Stimulated activated CD8-positive, alpha-beta memory T cell treated with anti-CD3 and anti-CD28 coated beads, Interleukin-2, amount 100 ng/mL, for 1 hour (primary cell): ENCODE measurements at places on chromosomes 6 and 20.

DNA sequence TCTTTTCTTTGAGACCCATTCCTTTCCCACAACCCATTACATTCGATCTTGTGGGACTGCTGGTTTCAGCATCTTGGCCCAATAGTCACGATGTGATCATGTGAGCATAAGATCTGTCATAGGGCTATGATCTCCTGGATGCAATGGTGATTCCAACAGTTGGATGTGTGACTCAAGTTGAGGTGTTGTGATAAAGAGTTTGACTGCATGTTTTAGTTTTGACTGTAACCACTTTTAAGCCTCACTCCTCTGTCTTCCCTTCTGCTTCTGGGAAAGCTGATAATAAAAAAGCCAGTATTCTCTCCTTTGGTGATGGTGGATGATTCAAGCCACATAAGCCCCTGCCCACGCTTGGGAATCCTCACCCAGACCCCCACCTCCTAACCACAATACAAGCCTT, 117.0 kb upstream of the ASCC3 start:
- DNase-seq = no peak

- no peak for DNase-seq
Measured at GRCh38 chr6:13465734-13466133, 21.7 kb downstream of the GFOD1 start.

GRCh38 chr20:38471245-38471644, 1.4 kb upstream of the RALGAPB start:
- no peak for DNase-seq

GRCh38 chr6:132687306-132687705, 26.5 kb downstream of the VNN1 start:
- DNase-seq = no peak

GRCh38 chr6:92201618-92202017, 1217.7 kb downstream of the EPHA7 start:
- DNase-seq = no peak

DNA sequence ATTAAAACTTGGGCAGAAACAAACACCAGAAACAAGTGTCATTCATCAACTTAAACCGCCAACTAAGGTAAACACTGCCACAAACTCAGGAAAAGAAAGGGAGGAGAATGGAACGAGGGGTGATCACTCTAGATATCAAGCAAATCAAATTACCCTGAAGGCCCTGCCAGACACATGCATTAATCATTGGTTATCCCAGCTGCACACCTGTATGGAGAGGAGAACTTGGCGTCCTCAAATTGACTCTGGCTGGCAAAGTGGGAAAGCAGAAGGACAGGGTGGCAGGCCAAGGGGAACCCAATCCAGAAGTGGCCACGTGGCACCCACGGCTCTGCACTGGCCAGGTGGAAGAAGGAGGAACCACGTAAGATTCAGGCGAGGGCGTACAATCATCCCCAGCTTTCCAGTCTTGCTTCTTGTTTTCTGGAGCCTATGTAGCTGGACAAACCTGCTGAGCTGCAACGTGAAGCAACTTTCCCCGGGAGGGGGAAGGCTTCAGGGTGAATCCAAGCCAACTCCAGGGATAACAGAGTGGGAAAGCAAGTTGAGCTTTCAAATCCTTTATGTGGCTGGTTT, 156.2 kb upstream of the JARID2 start:
- DNase-seq = no peak

- no peak for DNase-seq
Measured at GRCh38 chr6:50891290-50891689, 72.6 kb downstream of the TFAP2B start.
